ENCODE measurements at places on chromosomes 12 and 14.

- DNase-seq: peak; percentile 62
Measured at GRCh38 chr14:64879635-64880220, at the start of gene SPTB. TSS of gene SPTB (minus strand) at chr14:64879907. CDS start at chr14:64823094, 56,813 bp downstream.

GRCh38 chr12:90546511-90546910 is 408.5 kb downstream of the CCER1 start:
- DNase-seq: no peak

GRCh38 chr12:131830914-131831571 is 2.9 kb downstream of the MMP17 start:
- DNase-seq: no peak

DNA sequence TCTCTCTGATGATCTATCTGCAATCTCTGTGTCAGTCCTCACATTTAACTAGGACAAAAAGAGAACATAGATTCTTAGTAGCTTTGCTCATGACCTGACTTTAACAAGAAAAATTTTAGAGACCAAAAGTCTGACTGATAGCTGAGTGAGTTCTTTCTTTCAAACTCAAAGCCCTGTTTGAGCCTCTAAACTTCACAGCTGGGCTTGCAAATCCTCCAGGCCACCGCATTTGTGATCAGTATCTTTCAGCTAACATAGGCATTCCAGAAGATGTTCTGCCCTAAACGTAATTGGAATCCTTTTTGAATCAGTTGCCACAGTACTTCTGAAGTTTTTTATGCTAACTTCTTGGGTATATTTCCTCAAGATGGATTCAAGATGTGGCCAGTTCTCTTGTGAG is 459.0 kb downstream of the DPF3 start:
- no peak for DNase-seq

- no peak for DNase-seq
Measured at GRCh38 chr12:9273276-9273675, 65.1 kb upstream of the PZP start.

DNA sequence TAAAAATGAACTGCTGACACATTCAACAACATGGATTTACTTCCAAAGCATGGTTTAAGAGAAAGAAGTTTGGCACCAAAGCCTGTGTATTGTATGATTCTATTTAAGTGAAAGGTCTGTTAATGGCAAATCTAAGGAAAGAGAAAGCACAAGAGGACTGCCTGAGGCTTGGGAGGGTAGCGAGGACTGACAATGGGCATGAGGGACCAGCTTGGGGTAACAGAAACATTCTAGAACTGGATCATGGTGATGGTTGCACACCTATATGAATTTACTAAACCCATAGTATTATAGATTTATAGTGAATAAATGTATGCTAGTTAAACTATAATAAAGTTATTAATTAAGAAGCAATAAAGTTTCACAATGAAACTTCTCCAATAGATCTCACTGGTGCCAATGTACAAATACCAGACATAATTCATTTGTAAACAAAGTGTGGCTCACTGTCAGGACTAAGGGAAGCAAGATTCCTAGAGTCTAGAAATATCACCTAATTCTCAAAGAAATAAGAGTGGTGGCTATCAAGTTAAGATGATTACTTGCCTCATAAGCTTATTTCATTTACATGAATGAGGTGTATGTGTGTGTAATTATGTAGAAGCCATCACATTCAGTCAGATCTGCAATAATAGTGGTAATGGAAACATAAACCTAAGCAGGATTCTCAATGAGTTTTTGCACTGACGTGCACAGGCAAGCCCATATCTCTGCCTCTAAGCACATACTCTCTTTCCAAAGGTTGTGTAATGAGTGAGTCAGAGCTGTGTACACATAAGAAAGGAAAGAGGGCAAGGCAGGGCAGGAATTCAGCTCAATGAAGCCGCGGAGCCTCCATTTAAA is 353.4 kb downstream of the KCNH5 start:
- DNase-seq: peak; percentile 5

GRCh38 chr14:65206448-65207096 is 104.3 kb upstream of the MAX start:
- no peak for DNase-seq

- DNase-seq: no peak
Measured at GRCh38 chr12:108582509-108582908, 15.4 kb downstream of the TMEM119 start.

DNA sequence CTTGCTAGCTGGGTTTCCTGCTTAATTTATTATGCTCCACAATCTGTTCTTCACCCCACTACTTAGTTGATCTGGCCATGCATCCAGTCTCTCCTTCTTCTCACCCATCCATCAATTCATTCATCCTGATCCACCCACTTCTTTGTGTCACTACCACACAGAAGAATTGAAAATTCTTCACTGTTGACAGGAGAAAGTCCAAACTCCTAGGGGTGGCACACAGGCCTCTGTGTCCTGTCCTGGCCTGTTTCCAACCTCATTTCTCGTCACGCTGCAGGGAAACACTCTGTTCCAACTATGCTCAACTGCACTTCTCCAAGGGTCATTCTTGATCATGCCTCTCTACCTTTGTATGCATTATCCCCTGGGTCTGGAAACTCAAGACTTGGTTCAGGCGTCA is 10.6 kb upstream of the KRT83 start:
- no peak for DNase-seq

DNA sequence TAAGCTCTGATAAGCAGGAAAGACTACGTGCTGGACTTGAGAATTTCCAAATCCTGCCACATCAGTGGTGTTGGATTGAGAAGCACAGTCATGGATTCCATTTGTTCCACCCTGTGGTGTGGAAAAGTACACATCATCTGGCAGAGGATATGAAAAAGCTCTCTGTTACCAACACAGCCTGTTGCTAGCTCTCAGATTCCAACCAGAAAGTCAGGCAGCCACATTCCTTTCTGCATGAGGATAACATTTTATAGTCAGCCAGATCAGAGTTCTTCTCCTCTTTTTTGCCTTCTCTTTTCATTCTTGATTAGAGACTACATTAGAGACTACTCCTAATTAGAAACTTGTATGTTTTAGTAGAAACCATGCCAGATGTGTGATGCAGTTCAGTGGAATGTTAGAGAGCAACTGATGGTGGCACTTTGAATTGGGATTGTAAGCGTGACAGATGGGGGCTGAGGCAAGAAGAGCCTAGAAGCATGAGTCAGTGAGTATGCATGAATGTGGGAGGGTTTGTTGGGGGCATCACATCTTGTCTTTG is 61.2 kb upstream of the STXBP6 start:
- no peak for DNase-seq

- DNase-seq: no peak
Measured at GRCh38 chr12:53564941-53565340, 57.7 kb upstream of the NPFF start.

DNA sequence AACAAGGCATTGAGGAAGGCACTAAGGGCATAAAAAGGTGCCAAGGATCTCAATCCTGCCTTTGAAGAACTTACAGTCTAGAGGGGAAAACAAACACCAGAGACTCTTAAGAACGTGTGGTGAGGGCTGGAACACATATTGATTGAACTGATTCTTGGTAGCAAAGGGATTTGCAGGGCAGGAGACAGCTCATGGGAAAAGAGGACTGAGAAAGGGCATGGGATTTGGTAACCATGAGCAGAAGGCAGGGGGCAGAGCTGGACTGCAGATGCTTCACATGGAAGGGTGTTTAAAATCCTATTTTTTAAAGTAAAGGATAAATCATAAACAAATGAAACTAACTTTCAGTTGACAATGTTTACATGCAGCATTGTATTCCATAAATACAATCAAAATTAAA is 203.1 kb downstream of the ITPR2 start:
- no peak for DNase-seq

GRCh38 chr12:98635657-98636323 is 8.8 kb downstream of the IKBIP start:
- DNase-seq: peak; percentile 73

DNA sequence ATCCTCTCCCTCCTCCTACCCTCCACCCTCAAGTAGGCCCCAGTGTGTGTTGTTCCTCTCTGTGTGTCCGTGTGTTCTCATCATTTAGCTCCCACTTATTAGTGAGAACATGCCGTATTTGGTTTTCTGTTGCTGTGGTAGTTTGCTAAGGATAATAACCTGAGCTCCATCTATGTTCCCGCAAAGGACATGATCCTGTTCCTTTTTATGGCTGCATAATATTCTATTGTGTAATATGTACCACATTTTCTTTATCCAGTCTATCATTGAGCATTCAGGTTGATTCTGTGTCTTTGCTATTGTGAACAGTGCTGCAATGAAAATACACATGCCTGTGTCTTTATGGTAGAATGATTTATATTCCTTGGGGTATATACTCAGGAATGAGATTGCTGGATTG is 30.5 kb downstream of the JDP2 start:
- DNase-seq: no peak

DNA sequence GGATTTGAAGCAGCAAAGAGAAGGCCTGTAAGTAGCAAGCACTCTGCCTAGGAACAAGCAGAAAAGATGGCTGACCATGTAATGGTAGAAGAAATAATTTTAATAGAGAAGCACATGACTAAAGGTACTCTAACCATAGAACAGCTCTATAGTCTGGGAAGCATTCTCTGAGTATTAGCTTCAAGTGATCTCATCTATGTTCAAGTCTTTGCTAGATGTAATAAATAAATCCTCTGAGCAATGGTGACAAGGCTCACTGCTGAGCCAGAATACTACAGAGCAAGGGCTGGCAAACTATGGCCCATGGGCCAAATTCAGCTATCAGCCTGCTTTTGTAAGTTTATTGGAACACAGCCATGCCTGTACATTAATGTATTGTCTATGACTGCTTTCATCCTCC is 84.8 kb downstream of the PEBP1 start:
- DNase-seq: no peak

DNA sequence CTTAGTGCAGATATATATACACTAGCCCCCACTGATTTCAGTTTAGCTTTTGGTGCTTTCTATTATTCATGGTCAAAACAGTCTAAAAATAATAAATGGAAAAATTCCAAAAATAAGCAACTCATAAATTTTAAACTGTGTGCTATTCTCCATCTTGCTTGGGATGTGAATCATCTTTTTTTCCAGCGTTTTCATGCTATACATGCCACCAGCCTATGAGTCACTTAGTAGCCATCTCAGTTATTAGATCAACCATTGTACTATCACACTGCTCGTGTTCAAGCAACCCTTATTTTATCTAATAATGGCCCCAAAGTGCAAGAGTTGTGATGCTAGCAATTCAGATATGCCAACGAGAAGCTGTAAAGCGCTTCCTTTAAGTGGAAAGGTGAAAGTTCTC is 73.9 kb upstream of the KRR1 start:
- no peak for DNase-seq

- DNase-seq: no peak
Measured at GRCh38 chr12:41055875-41056577, 132.1 kb upstream of the PDZRN4 start.

DNA sequence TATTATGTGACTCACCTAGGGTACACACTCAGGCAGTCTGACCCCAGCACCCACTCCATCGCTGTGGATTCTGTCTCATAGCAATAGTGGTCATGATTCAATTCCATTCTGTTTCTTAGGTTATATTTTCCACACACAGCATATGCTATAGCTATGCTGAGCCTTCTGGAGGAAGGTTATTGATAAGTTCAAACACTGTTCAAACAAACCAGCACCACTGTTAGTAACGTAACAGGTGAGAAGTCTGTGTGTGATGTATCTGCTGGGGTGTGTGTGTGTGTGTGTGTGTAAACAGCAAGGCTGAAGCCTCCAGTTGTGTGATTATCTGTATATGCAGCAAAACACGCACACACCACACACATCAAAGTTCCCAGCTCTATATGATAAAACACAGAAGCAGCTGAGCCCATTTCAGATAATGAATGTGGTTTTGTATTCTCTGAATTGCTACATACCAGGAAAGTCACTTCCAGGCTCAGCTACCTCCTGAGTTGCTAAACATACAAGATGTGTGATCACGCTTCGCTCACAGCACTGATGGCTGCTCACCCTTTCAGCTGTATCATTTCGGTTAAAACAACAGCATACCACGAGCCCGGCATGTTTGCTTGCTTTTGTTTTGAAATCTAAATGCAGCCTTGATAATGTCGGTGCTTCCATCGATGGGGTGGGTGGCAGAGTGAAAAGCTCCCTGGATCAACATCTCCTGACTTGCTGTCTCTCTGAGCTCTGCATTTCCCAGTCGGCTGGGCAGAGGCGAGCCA is 6.8 kb upstream of the SYNE3 start:
- no peak for DNase-seq

GRCh38 chr12:77724367-77724957 is 106.2 kb upstream of the NAV3 start:
- DNase-seq: peak; percentile 20
